H54 (cell line): ENCODE measurements at places on chromosomes 4 and X.
A peak's percentile ranks its signal among the peaks of the same experiment; 100 is the strongest.

GRCh38 chrX:71177327-71177726, 32.7 kb downstream of the NLGN3 start:
- DNase-seq = no peak

DNA sequence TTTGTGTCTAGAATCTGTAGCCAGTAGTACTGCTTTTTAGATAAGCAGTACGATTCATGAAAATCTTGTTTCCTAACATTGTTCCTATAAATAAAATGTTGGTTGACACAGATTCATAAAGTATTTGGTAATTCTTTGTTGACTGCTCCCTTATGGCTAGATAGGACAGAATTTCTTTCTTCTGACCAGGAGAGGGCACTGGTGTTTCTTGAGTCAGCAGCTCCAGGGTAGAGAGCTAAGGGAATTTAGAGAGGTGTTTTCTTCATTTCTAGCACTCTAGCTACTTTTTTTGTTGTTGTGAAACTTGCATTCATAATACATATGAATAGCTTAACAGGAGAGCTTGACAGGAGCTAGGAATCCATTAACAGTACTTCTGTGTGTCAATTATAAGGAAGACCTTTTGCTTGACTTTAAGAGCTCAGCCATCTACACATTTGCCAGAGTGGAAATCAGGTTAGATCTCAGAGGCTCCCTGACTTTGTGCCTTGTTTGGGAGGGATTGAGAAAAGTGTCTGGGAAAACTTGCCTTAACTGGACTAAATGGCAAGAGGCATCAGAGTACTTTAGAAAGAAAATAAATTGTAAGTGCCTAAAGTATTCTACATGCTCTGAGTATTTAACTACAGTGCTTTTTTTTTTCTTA, 756.1 kb downstream of the SH3BGRL start:
- peak; percentile 1 for DNase-seq

DNA sequence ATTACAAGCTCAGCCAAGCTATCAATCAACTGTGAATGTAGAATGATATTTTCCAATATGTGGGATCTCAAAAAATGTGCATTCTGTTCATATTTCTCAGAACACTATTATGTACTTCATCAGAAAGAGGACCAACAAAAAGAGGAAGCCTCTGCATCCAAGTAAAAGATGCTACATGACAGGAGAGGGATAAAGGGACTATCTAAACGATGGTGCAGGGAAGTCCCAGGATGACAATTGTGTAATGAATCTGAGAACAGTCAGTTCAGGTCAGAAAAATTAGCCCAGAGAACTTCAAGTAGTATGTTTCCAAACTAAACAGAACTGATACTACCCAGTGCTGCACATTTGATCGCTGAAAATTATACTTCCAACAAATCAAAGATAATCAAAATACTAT, 127.0 kb downstream of the ZNF330 start:
- no peak for DNase-seq

DNA sequence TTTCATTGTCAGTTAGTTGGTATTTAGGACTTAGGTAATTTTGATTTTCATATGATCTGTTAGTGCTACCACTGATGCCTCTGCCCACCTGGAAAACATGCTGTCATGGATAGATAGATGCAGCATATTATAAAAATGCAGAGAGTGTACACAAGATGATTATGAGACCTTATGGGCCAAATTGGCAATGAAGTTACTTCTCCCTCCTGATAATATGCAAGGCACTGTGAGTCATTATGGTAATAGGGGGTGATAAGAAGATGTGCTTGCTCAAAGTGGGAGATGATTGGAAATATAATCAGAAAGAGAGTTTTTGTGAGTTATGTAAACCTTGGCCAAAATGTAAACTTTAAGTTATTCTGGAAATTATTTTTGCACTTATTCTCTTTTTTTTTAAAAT, 56.6 kb upstream of the RHOH start:
- DNase-seq = no peak

- DNase-seq = no peak
These were observed 149.9 kb downstream of the AMMECR1 start for GRCh38 chrX:110167952-110168451.

GRCh38 chrX:81414630-81415029, 212.7 kb downstream of the SH3BGRL start:
- DNase-seq = no peak

DNA sequence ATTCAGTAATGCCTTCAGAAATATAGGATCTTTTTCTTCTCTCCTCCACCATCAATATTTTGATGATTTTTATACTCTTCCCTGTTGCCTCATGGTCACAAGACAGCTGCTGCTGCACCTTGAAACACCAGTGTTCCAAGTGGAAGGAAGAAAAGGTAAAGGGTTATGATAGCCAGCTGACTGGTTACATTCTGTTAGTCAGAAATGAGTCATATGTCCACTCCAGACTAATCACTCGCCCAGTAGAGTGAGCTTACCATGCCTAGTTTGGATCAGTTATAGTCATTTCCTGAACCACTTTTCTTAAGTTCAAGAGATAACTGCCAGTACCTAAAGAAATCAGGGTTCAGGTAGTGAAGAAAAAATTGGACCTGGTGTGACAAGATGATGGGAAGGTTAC, 532.3 kb upstream of the SMIM31 start:
- no peak for DNase-seq

GRCh38 chr4:150491132-150492049, 90.6 kb upstream of the MAB21L2 start:
- no peak for DNase-seq

DNA sequence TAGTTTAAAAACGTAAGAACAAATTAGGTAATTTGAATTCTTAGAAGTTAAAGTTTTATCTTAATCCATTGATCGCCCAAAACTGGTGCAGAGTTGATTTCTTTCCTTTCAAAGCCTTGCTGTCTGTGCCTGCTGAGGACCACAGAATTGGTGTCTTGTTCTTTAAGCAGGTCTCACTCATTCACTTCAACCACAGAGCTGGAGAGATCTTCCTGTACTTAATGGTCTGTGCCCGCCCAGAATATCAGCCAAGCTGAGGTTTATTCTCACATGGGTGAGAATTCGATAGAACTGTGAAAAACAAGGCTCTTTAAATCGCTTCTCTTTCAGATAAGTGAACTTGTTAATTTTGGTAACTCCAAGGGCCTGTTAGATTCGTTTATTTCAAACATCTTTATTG, 31.6 kb downstream of the DCUN1D4 start:
- DNase-seq = no peak

- DNase-seq = no peak
These were observed 12.8 kb upstream of the IQSEC2 start for GRCh38 chrX:53294024-53294648.

- DNase-seq = peak; percentile 13
These were observed 1.4 kb downstream of the NDNF start for GRCh38 chr4:121070696-121071639.

DNA sequence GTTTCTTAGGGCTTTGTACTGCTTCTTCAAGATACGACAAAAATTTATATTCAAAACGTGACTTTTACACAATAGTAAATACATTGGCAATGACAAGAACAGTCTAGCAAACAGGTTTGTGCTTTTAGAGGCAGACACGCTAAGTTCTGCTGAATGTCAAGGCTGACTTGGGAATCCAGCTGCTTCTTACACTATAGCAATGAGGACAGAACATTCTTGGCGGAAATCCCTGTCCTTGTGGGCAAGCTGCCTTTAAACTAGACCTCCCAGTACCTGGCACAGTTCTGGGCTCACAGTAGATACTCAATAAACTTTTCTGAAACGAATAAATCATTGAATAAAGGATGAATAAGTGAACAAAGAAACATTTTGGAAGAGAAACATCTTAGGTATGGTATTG, 148.2 kb downstream of the RASL11B start:
- no peak for DNase-seq

DNA sequence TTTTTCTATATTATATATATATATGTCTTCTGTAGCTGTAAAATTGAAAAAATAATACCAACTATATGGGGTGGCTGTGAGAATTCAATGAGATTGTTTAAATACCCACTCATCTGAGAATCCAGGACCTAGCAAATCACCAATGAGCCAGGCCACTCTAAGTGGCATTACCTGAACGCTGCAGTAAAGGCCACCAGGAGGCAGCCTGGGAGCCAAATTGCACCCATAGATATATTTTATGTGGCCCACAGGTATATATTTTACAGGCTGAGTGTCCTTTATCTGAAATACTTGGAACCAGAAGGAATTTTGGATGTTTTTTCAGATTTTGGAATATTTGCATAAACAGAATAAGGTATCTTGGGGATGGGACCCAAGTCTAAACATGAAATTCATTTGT, 58.2 kb upstream of the C4orf50 start:
- no peak for DNase-seq

- no peak for DNase-seq
These were observed 18.8 kb upstream of the TMSB4X start for GRCh38 chrX:12955882-12956703.

- DNase-seq = no peak
These were observed 75.4 kb downstream of the FBXW7 start for GRCh38 chr4:152460488-152460887.

GRCh38 chr4:183986971-183987946, 82.2 kb downstream of the STOX2 start:
- peak; percentile 46 for DNase-seq

DNA sequence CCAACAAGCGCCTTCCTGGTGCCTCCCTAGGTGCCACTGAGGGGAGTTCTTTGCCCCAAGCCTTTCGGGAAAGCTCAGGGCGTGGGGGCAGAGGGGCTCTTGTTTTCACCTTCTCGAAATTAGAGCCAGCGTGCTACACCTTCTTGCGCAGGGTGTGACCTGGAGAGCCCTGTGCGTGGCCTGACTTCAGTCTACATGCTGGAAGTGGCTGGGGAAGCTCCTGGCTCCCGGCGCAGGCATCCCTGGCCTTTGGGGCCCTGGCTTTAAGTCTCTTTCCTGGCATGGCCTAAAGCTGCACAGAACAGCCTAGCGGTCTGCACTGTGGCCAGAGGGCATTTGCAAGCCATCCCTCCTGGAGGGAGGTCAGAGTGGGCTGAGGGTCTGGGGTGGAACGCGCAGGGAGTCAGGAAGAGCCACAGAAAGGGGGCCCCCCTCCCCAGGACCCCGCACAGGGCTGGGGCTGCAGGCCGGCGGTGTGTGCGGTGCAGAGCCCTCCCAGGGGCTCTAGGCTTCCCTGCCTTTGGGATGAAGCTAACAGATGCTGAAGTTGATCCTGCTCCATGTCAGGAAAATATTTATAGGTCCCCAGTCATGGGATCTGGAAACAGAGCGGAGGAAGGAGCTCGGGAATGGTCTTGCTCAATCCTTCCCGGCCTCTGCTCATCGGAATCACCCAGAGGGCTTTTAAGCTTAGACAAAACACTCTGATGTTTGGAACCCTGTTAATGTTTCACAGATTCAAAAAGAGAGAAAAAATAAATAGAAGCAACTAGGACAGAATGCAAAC, 781 bp upstream of the SPON2 start:
- no peak for DNase-seq

GRCh38 chrX:107675823-107676555, 47.7 kb downstream of the PRPS1 start:
- DNase-seq = no peak

- DNase-seq = no peak
These were observed 39.3 kb upstream of the SLC25A43 start for GRCh38 chrX:119359618-119360382.

DNA sequence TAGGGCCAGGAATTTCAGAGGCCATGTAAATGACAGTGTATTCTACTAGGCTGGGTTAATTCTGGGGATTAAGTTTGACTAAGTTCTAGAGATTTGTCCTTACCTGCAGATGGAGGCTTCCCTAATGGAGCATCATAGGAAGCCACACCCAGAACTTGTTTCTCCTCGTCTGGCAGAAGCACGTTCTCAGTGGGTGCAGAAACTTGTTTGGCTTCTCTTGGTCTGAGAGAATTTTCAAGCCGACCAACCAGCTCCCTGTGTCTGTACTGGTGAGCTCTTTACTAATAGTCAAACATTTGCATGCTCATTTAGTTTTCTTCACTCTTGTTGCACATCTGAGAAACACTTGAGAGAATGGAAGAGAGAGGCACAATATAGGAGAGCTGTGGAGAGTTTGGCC, 907 bp upstream of the ATP10D start:
- no peak for DNase-seq

DNA sequence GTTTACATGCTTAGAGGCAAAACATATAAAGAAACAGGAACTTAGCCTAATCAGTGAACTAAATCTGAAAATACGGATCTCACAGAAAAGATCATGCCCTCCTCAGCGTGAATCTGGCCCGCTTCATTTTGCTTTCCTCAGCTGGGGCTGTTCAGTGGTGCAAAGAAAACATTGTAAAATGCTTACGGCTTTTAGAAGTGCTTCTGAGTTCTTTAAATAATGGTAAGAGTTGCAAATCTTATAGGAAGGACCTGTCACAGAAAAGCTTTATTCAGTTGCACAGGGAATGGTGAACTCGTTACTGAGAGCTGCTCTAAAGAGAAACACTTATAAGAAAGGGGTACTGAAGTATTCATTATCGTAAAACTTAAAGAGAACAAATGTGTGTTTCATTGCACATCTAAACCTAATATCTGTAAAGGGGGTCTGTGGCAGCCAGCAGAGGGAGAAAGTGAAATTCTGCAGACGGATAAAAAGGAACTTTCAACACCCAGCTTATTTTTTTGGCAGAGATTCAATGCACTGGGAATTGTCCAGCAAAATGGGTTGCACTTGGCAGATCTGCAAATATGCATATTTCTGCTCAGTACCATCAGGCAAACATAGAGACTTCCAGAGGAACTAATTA, 139.2 kb upstream of the ANK2 start:
- DNase-seq = no peak

- peak; percentile 4 for DNase-seq
These were observed 24.2 kb upstream of the EPGN start for GRCh38 chr4:74284053-74284452.

DNA sequence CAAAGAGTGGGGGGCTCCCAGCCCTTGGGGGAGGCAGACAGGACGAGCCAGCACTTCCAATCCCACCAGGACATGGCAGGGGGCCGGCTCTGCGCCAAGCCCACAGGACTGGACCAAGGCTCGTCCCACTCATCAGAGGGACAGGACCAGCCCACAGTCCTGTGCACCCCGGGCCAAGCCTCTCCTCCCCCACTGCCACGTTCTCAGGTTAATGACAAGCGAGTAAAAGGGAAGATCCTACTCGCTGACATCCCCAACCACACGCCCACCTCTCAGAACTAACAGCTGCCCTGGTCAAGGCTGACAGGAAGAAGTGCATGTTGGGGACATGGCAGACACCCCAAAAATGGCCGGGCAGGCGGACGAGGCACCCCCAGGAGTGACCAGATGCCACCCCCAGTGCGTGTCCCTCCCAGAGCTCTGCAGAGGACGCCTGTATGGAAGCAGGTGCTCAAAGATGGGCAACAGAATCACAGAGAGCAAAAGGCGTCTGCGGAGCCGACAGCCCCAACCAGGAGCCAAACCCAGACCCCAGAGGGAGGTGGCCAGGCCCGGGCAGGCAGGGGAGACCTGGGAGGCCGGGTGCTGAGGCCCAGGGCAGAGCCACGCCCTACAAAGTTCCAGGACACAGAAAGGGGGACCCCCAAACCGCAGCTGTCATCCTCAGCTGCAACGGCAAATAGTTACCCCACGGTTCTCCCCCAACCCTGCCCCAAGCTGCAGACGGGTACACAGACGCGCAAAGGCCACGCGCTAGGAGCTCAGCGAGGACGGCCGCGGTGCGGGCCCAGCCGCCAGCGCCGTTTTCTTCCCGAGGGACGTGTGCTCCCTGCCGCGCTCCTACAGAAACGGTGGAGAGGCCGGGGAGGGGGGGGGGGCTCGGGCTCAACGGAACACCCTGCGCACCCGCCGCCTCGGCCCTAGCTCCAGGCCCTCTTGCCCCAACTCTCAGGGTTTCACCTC, 1.7 kb downstream of the CTBP1 start:
- no peak for DNase-seq
